Endodermal cell (in vitro differentiated cells): ENCODE measurements at places on chromosomes 6 and 20.

GRCh38 chr6:17042422-17043147, 59.3 kb upstream of the STMND1 start:
- DNase-seq, result peak; percentile 83

DNA sequence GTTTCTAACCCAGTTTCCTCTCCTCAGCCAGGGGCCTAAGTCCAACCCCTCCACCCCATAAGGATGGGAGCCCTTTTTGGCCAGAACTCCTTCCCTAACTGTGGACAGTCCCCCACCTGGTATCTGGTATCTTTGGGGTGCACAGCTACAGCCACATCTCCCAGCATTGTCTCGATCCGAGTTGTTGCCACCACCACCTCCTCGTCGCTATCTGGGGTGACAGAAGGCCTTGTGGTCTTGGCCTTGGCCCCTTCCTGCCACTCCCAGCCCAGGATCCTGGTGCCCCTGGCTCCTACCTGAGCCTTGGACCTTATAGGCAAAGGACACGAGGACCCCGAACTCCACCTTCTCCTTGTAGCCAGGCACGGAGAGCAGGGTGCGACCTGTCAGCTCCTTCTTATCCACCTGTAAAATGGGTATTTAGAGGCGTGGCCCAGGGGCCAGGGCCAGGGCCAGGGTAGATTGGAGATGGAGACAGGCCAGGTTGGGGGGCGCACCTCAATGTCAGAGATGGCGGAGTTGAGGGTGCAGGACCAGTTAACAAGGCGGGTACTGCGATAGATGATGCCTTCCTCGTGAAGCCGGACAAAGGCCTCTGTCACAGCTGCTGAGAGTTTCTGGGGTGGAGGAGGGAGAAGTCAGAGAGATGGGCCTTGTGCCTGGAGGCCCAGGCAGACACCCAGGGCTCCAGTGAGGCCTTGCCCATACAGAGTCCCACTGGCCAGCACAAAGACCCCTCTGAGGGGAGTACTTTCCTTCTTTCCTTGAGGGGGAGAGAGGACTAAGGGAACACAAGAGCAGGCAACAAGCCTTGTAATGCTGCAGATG, 7.2 kb upstream of the VWA7 start:
- DNase-seq, result no peak

GRCh38 chr6:137800762-137801161, 66.3 kb upstream of the TNFAIP3 start:
- DNase-seq, result no peak

DNA sequence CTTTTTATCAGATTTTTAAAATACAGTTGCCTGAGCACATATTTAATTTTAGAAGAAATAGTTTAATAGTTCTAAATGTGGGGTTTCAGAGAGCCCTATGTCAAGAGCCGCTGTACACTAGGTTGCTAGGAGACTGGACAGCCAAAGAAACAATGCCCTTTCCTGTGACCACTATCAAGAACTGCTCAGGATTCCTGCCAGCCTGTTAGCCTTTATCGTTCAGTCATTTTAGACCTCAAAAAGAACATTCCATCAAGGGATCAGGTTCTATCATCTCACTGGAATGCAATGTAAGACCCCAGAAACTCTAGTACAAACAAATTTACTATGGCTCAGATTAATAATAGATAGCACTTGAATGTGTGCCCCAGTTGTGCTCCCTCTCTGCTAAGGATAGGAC, 181.2 kb upstream of the CCN2 start:
- no peak for DNase-seq

DNA sequence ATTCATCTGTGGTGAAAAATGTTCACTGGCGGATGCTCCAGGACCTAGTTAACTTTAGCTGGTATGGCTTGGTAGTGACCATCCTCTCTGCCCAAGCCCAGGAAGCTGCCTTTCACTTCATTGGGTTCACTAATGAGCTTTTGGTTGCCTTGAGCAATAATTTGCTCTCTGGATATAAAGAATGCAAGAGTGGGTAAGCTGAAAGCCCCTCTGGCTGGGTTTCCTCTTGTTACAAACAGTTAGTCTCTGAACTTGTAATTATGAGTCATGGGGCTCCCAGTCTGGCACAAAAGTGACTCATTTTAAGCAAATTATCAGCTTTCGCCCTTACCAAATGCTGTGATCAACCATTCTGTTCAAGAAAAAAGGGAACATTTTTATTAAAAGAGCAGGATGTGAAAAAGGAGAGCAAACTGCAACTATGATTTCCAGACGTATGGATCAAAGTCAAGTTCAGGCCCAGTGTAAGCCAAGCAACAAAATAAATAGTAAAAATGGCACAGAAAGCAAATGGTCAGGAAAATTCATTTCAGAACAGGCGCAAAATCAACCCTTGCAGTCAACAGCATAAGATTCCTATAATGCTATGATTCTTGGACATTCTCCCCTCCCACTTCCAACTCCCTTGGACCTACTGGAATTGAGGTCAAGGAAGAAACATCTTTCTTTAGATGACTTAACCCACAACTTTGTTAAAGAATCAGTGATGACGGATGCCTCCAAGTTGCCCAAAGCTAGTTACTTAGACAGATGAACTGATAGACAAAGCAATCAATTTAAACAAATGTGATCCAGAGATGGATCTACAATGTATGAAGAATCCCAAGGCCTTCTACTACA, 130.0 kb upstream of the KCNK16 start:
- no peak for DNase-seq

- no peak for DNase-seq
Observed at GRCh38 chr6:36523936-36524499, 23.3 kb downstream of the STK38 start.

GRCh38 chr20:35849706-35850105, 77.9 kb downstream of the PHF20 start:
- no peak for DNase-seq

DNA sequence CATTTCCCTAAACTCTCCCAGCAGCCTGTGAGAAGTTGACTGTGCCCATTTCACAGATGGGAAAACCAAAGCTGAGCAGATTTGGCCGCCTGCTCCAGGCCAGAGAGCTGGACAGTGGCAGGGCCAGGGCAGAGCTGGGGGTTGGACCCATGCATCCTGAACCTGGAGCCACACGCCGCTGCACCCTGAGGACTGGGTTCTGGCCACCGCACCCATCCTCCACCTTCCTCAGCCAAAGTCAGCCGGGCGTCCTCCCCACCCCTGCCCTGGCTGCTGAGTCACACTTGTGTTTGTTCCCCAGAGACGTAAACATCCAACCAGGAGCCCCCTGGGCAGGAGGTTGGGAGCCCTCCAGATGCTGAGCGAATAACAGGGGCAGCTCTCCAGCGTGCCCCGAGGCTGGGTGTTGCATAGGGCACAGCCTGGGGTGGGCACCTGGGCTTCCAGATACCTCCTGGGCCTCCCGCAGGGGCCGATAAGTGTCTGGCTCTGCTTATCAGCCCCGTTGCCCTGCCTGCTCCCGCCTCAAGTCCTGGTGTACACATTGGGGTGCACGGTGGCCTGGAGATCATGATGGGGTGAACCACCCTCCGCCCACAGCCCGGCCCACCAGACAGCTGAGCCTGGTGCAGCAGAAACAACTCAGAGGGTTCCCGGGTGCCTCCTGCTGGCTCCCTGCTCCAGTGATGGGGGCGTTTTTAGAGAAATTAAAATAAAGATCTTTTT, 23.8 kb downstream of the RBM38 start:
- DNase-seq, result no peak

DNA sequence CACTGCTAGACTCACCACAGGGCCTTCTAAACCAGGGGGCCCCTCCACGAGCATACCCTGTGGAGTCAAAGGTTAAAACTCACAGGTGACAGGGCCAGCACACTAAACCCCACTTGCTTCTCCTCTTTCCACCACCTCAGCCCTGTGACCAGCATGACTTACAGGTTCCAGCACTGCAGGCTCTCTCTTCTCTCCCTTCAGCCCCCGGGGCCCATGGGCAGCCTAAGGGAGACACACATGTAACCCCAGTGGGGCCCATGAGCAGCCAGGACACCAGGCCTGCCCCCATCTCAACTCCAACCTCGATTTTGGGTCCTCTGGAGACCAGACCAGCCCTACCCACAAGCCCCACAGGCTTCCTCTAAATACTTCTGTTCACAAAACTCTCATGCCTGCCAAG, 28.0 kb downstream of the HLA-DPB1 start:
- no peak for DNase-seq

DNA sequence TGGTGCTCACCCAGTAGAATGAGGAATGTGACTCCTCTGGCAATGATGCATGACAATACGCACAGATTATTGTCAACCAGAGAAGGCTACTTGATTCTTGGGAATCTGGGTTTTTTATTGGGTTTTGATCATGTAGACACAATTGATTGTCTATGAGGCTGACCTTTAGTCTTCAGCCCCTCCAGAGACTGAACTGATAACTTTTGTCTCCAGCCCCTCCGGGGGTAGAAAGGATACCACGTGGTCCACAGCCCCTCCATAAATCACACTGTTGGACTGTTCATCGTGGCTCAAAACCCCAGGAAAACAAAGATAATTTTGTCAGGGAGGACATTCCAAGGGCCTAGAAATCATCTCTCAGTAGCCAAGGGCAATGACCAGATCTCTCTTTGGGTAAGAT, 57.5 kb upstream of the ADGRF5 start:
- no peak for DNase-seq

GRCh38 chr20:49100972-49101371, 54.9 kb downstream of the CSE1L start:
- DNase-seq, result no peak

- no peak for DNase-seq
Observed at GRCh38 chr6:79436241-79436640, 101.0 kb downstream of the LCA5 start.

GRCh38 chr6:56640374-56640773, 2.3 kb downstream of the DST start:
- DNase-seq, result no peak

- no peak for DNase-seq
Observed at GRCh38 chr20:10789386-10789785, 115.6 kb upstream of the JAG1 start.
